ENCODE measurements at places on chromosomes 4 and X.

GRCh38 chr4:182143822-182144625 is 99.2 kb upstream of the TENM3 start:
- no peak for DNase-seq

DNA sequence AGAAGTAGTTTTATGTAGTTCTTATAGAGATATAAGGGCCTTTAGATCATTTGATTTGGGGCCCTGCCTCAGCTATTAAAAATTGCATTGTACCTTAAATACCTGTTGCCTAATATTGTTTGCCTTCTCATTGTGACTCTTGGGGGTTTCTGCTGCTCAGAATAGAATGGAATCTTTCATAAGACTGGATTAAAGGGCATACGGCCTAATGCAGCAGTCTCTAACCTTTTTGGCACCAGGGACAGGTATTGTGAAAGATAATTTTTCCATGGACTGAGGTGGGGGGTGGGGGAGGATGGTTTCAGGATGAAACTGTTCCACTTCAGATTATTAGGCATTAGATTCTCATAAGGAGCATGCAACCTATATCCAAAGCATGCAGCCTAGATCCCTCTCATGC is 46.2 kb downstream of the TMEM164 start:
- DNase-seq: no peak

DNA sequence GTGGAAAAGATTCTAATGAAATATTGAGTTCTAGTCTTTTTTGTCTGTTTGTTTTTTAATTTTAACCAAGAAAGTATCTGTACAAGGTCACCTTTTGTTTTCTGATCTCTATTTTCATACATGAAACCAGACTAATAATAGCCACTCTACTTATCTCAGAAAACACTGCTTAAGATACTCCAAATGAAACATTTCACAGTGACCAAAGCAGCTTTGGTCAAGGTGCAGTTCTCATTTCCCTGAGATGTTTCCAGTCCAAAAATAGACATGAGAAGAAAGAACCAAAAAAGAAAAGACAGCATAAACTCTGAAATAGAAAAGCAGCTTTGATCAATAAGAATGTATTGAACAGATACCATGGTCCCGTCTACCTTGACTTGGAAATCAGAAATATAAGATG is 782.8 kb downstream of the RAB28 start:
- no peak for DNase-seq

- DNase-seq: no peak
These were observed 148.8 kb downstream of the GATB start for GRCh38 chr4:151611960-151612359.

- no peak for DNase-seq
These were observed 53.1 kb upstream of the HGFAC start for GRCh38 chr4:3388471-3389232.

DNA sequence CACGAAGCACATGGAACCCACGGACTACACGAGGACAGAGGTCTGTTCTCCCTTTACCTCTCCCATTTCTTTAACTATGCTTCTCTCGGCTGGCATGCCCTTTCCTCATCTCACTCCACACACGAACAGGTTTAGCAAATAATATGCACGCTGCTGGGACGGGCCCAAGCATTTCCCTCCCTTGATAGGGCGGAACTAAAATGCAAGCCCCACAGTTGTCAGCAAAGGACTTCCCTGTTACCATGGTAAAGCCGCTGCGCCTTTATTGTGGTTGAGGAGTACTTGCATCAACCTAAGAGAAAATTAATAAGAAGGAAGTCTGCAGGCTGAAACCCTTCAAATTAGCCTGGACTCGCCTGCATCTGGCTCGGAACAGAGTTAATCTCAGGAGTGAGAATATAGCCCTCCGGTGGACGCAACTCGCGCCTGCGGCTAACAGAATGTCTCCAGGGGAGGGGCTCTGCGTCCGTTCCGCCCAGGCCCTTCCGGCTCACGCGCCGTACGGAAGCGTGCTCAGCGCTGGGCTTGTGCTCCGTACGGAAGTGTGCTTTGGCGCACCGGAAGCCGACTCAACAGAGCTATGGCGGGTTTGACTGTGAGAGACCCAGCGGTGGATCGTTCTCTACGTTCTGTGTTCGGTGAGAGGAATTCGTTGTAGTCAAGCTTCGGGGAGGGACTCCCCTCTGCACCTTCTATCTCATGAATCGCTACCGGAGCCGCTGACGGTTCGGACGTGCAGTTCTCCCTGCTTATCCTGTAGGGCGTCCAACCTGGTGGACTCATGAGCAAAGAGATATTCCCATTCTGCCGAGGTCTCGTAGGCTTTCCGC is at the start of gene CSTF2:
Gene CSTF2, plus strand, starts transcription at position 555 of the 830 bp plus-strand sequence. Its CDS starts 26 bp downstream, at position 581.
- DNase-seq: peak; percentile 43

DNA sequence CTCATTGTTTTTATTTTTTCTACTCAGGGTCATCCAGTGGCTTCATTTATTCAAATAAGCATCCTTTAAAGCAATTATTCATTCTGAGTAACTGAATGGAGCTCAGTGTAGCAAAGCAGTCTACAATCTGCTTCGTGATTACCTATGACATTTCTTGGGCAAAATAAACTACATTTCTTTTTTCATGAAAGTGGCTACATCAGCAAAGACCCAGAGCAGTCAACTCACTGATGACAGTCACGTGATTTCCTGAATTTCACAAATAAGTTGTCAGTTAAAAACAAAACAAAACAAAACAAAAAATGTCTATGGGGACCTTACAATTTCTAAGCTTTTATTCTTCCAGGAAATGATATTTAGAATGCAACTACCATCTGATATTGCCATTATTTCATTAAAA is 182.1 kb downstream of the VEGFC start:
- DNase-seq: no peak

DNA sequence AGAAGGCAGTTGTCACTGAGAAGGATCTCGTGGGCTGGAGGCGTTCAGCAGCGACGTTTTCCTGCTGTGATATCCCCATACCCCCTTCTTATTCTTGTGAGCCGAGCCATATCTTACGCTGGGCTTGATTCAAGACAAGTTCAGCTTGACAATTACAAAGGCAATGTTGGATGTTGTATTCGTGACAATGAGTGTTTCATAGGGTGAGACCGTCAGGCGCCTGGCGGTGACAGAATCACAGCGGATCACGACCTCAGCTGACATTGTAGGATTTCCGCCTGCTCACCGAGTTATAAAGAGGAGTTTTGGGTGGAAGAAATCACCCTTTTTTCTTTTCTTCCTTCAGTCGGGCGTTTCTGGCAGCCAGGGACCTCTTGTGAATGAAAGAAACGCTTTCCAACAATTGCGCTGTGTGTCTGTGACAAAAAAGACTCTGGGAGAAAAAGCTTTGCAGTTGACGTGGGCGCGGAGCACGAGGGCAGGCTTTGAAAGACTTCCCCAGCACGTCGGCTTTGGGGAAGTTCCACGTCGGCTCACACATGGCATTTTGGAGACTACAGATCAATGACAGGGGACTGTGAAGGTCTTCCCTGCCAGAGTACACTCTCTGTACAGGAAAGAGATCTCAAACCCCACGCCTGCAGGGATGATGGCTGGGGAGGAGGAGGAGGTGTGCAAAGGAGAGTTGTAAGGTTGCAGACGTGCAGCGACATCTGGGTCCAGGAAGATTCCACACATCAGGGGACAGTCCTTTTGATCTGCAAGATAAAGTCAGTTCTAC is 135.4 kb downstream of the CRLF2 start:
- no peak for DNase-seq

- DNase-seq: peak; percentile 33
These were observed 52.9 kb upstream of the HPF1 start for GRCh38 chr4:169810325-169811323.

DNA sequence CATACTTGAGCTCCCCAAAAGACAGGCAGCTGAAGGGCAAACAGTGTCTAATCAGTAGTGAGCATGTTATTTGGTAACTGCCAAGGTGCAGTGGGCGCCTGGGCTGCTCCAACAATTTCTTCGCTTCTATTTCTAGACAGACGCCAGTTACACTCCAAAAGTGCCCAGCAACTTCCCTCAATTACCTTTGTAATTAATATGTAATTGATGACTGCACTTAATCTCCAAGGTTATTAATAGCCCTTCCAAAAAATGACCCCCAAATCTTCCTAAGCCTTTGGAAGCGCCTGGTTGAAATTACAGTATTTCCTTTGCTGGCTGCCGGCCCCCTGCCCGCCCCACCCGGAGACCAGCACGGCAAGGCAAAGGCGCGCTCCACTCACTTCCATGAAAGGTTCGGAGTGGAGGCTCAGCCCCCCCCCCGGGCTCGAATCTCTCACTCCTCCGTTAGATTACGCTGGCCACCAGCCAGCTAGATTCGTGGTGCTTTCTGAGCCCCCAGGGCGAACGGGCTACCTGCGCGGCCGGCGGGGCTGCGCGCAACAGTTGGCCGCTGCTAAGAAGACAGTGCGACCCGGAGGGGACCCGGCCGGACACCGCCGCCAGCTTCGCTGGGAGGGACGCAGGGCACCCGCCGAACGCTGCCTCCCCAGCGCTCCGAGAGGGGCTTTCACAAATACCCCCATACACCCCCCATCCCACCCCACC is 1.9 kb downstream of the GPC4 start:
- no peak for DNase-seq

DNA sequence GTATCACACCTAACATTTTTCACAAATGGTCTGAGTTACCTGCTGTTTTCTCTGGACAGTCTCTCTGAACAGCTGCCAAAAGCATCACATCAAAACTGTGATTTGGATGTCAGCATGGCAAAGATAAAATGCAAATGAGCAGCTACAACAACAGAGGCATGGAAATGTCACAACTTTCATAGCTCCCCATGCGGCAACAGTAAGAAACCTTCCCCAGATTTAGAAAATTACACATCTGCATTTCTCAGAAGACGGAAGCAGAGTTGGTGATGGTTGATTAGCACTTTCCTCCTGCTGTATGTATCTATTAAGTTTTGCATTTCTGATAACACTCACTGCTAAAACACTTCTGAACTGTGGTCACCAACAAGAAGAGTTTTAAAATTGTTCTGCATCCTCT is 9.7 kb downstream of the PRKG2 start:
- no peak for DNase-seq

GRCh38 chr4:40224432-40224831 is 27.6 kb downstream of the RHOH start:
- no peak for DNase-seq

GRCh38 chr4:126233483-126233882 is 918.7 kb downstream of the FAT4 start:
- no peak for DNase-seq

DNA sequence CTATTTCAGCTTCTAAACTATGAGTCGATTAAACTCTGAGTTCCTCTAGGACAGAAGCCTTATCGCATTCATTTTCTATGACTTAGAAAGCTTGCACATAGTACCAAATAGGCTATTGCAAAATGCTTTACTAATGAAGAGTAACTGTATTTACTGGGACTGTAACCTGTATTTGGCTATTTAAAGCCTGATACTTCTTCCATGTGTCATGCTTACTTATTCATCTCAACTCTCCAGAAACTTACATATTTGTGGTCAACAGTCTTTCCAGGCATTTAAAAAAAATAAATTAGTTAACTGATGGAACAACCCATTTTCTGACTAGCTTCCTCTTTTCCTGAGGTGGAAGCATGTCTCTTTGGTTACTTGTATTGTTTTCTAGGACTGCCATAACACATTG is 467.9 kb downstream of the PCDH11X start:
- DNase-seq: no peak

- DNase-seq: no peak
These were observed 20.6 kb upstream of the PRR27 start for GRCh38 chr4:70133473-70133872.

DNA sequence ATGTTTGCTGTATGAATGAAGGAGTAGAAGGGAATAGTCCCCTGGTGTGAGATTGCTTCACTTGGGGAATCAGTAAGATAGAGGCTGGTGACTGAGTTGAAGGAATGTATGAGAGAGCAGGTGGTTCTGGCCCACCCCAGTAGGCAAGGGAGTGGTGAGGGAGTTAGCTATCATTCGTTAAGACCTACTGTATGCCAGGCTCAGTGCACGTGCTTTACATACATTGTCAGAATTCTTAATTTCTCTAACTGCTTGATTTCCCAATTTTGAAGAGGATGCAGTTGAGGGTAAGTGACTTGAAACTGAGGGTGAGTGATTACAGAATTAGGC is 700 bp downstream of the VMA21 start:
- no peak for DNase-seq

GRCh38 chr4:186691396-186691795 is 32.3 kb downstream of the FAT1 start:
- no peak for DNase-seq

DNA sequence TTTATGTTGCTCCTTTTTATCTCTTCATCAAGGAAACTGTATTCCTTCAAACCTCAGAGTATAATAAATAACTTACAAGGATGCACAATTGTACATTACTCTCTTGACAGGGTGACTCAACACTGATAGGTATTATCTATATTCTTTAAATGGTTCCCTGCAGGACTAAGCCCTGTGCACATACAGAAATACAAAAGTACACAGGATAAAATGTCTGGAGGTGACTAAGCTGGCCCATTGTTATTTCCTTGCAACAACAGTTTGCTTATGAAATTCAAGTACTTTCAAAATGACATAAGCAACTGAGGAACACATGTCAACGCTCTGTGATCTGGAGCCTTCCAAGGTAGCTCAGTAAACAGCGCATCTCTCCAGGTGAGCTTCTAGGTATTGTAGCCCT is 83.8 kb upstream of the RPL34 start:
- no peak for DNase-seq

DNA sequence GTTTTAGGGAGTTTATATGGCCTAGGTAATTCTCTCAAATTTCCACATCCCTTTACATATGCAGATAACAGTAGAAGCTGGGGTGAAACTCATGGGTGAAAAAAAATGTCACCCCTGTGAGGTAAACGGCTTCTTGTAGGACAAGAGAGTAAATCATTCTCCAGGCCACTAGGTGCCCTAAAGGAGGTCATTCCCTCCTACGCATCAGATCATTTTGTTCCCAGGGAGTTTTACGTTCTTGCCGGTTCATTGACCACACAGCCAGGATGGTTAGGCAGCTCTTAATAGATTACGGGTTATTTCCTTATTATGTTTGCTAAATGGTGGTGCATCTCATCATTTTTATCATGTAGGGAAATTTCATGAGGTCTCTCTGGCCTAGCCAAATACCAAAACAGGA is 225.8 kb upstream of the NOCT start:
- no peak for DNase-seq

DNA sequence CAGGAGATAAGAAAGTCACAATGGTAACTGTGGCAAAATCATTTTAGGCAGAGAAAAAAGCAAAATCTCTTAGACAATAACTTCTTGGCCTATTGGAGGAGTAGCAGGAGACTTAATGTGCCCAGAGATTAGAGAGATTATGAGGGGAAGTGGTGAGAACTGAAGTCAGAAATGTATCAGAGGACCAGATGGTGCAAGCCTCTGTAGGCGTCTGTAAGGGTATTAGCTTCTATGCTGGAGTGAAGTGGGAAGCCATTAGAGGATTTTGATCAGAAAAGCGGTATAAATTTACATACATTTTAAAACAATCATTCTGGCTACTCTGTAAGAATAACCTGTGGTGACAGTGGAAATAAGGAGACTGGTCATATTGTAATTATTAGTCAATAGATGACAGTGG is 236.7 kb downstream of the FAT4 start:
- DNase-seq: no peak

- no peak for DNase-seq
These were observed 314.4 kb downstream of the IL1RAPL1 start for GRCh38 chrX:28901637-28902036.

GRCh38 chrX:41543025-41543424 is 95.9 kb downstream of the NYX start:
- no peak for DNase-seq

GRCh38 chr4:139866276-139866962 is 200.8 kb downstream of the MGST2 start:
- DNase-seq: no peak
